ENCODE measurements at places on chromosomes 5 and 9. TPM values are rescaled to one million over a fixed set of nuclear protein-coding genes. Genes with fewer than 3 reads are reported as not detected.

EQTN gene
- not detected for total RNA-seq

- no peaks in the 10 kb centered on the region for H3K36me3 ChIP-seq
- no peak for DNase-seq
- H3K4me1 ChIP-seq: no peaks in the 10 kb centered on the region
- no peak overlapping the region for H3K4me3 ChIP-seq
- no peaks in the 10 kb centered on the region for H3K27me3 ChIP-seq
- no peak overlapping the region for H3K27ac ChIP-seq
Observed at GRCh38 chr5:158884827-158885518, 214.7 kb downstream of the EBF1 start.

CKMT2 gene
- not detected for total RNA-seq

DNA sequence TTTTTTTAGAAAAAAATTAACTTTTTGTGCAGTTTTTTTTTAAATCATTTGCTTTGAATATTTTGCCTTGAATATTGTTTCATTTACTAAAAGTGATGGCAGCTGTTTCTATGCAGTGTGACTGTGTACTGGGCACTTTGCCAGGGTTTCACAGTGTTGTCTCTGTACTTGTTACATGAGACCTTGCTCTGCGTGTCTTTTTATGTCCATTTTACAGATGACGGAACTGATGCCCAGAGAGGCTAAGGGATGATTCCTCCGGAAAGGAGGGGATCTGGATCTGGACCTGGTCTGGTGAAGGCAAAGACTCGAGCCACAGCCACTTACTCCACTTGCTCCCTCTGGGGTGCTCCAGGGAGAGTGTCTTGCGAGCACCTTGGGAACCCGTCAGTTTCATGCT lies 124.8 kb upstream of the PTCH1 start:
- H3K36me3 ChIP-seq: no peaks in the 10 kb centered on the region
- H3K4me3 ChIP-seq: no peak overlapping the region
- no peak overlapping the region for H3K27ac ChIP-seq
- no peaks in the 10 kb centered on the region for H3K4me1 ChIP-seq

DNA sequence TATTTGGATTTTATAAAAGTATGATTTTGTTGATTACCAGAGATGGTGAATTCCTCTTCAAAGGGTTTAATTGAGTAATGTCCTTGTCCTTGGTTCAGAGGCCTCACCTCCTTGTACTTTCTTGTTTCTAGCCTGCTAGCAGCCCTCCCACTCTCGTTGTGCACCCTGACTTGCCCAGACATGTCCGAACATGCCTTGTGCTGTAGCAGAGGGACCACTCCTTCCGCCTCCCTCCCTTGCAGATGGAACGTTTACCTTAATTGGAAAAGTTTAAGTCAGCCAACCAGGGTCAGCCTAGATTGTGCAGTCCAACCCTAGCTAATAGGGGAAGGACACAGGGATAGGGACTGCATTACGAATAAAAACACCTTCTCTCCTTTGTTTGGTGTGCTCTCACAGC lies 406.9 kb upstream of the NMUR2 start:
- no peaks in the 10 kb centered on the region for H3K4me1 ChIP-seq
- no peak overlapping the region for H3K27ac ChIP-seq
- no peak for DNase-seq
- H3K4me3 ChIP-seq: no peak overlapping the region
- no peaks in the 10 kb centered on the region for H3K27me3 ChIP-seq
- no peaks in the 10 kb centered on the region for H3K36me3 ChIP-seq

MLANA gene
- total RNA-seq: not detected

DNA sequence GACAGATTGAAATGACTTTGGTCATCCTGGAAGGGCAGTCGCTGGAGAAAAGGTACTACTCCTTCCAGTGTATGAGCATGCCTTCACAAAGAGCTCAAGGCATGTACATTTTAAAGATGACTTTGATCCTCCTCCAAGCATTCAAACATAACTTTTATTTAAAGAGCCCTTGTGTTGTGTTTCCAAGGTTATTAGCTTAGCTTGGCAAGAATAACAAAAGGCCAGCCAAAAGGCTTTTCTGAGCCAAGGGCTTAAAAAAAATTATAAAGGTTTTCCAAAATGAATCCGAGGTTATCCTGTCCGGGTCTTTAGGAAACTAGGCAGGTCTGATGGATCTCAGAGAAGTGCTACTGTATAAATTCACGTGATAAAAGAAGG lies 71.0 kb upstream of the PLPP6 start:
- peaks cover 11% of the 10 kb centered on the region for H3K4me1 ChIP-seq
- H3K36me3 ChIP-seq: no peaks in the 10 kb centered on the region
- peaks cover 3% of the 10 kb centered on the region for H3K27me3 ChIP-seq

DNA sequence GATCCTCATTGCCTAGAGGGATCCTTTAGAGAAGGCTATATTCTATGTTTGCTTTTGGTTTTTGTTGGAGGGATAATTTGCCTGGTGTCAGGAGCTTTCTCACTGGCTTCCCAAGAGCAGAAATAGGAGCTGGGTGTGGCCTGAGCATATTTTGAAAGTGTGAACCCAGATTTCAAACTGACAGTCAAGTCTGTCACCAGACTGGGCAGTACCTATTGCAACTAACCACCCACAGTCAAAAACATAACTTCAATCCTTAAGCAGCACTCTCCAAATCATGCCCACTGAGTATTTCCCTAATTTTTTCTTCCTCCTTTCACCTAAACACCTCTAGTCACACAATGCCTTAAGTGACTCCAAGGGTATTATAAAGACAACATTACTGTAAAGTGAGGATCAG lies 278.4 kb downstream of the EBF1 start:
- H3K36me3 ChIP-seq: peaks cover 5% of the 10 kb centered on the region
- no peaks in the 10 kb centered on the region for H3K27me3 ChIP-seq
- H3K4me1 ChIP-seq: peaks cover 32% of the 10 kb centered on the region
- H3K27ac ChIP-seq: no peak overlapping the region

PCBD2 gene
- total RNA-seq: 11.3 TPM

- H3K4me3 ChIP-seq: no peak overlapping the region
- no peaks in the 10 kb centered on the region for H3K4me1 ChIP-seq
- no peak overlapping the region for H3K27ac ChIP-seq
- peaks cover 5% of the 10 kb centered on the region for H3K27me3 ChIP-seq
Observed at GRCh38 chr9:75866273-75866871, 24.1 kb upstream of the PCSK5 start.

DNA sequence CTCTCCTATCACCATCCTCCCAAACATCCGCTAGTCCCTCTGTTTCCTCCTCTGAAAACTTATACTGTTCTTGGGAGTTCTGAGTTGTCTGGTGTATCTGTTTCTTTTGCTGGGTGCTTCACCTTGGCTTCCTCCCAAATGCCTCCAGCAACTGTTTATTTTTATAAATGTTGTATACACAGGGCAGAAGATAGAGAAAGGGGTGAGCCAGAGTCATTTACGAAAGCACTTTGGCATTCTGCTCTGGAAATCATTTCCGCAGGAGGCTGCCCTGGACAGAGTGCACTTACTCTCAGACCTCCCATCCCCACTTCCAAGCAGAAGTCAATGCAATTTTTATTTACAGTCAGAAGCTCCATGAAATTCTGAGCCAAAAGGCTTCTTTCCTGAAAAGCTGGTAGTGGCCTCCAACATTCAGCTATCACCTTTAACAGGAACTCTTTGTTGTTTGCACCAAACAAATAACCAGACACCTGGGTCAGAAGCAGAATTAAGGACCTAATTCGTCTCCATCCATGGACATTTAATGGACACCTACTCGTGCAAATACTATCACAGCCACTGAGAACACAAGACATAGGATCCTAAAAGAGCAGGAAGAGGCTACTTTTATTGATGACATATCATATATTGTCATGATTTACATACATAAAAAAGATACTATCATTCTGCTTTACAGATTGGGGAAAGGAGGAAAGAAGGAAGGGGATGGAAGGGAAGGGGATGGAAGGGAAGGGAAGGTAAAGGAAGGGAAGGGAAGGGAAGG lies 229.5 kb upstream of the PAPPA start:
- no peaks in the 10 kb centered on the region for H3K36me3 ChIP-seq
- DNase-seq: no peak
- no peaks in the 10 kb centered on the region for H3K27me3 ChIP-seq
- no peak overlapping the region for H3K27ac ChIP-seq
- H3K4me3 ChIP-seq: no peak overlapping the region
- H3K4me1 ChIP-seq: no peaks in the 10 kb centered on the region

DNA sequence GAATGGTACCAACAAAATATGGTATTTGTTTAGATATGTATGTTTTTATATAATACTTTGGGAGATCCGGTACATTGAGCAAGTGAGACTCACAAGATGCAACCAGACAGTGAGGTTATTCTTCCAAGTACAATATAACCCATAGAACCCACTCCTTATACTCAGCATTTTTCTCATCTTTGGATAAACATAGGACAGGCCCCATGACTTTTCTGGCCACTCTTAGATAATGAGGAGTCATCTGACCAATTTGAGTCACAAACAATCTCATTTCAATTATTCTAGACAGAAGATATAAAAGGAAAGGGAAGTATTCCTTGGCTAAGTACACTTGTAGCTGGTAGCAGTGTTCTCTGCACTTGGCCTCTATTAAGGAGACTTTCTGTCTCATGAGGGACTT lies 150.2 kb downstream of the SGCD start:
- no peak overlapping the region for H3K4me3 ChIP-seq
- no peaks in the 10 kb centered on the region for H3K36me3 ChIP-seq
- H3K4me1 ChIP-seq: no peaks in the 10 kb centered on the region
- peaks cover 8% of the 10 kb centered on the region for H3K27me3 ChIP-seq
- H3K27ac ChIP-seq: no peak overlapping the region
- no peak for DNase-seq

SLC6A3 gene
- not detected for total RNA-seq

PCDHGB3 gene
- 0.16 TPM for total RNA-seq

- H3K4me1 ChIP-seq: peaks cover 9% of the 10 kb centered on the region
- no peak overlapping the region for H3K4me3 ChIP-seq
- no peaks in the 10 kb centered on the region for H3K36me3 ChIP-seq
- H3K27ac ChIP-seq: no peak overlapping the region
Observed at GRCh38 chr5:149452665-149453617, 73.8 kb upstream of the IL17B start.

SPATA31C1 gene
- total RNA-seq: not detected

GRCh38 chr5:132383261-132383660 lies 13.8 kb downstream of the SLC22A5 start:
- H3K4me3 ChIP-seq: no peak overlapping the region
- H3K36me3 ChIP-seq: no peaks in the 10 kb centered on the region
- H3K27ac ChIP-seq: no peak overlapping the region
- peaks cover 31% of the 10 kb centered on the region for H3K4me1 ChIP-seq
- no peak for DNase-seq

- H3K27me3 ChIP-seq: peaks cover 20% of the 10 kb centered on the region
- peaks cover 42% of the 10 kb centered on the region for H3K4me1 ChIP-seq
- DNase-seq: peak; percentile 93
- peak overlapping the region; percentile 87 for H3K4me3 ChIP-seq
- H3K36me3 ChIP-seq: peaks cover 9% of the 10 kb centered on the region
- peak overlapping the region; percentile 96 for H3K27ac ChIP-seq
Observed at GRCh38 chr5:138464008-138464387, 1.3 kb upstream of the EGR1 start.

NACC2 gene
- total RNA-seq: 5.6 TPM

FST gene
- not detected for total RNA-seq

RUSC2 gene
- 2.3 TPM for total RNA-seq

GRCh38 chr5:139761501-139761900 lies 34.1 kb upstream of the PSD2 start:
- peaks cover 21% of the 10 kb centered on the region for H3K4me1 ChIP-seq
- no peak for DNase-seq
- peaks cover 41% of the 10 kb centered on the region for H3K27me3 ChIP-seq
- no peaks in the 10 kb centered on the region for H3K36me3 ChIP-seq
- H3K27ac ChIP-seq: no peak overlapping the region
- H3K4me3 ChIP-seq: no peak overlapping the region

DNA sequence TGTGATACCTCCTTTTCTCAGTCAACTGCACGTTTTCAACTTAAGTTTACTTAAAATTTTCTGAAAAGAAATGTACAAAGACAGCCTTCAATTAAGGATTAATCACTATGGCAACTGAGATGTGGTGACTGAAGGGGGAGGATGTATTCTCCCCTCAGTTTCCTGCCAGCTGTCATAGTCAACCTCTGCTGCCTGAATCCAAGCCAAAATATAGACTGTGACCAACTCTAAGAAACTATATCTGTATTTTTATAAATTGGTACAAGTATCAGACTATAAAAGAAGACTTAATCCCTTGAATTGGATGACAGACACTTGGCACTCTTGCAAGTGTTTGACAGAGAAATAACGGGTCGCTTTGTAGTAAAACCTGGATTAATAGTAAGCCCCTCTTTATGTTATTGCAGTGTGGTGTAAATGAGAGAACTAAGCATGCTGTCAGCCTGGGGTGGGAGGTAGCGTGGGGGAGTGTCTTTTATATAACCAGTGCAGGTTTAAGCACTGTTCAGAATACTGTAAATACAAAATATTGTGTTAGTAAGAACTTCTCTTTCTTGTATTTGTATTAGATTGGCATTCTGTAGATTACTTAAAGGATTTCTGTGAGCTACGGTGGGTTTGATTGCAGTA lies 106.4 kb downstream of the ERCC6L2 start:
- H3K27me3 ChIP-seq: no peaks in the 10 kb centered on the region
- peaks cover 21% of the 10 kb centered on the region for H3K4me1 ChIP-seq
- H3K4me3 ChIP-seq: peak overlapping the region; percentile 0
- peaks cover 46% of the 10 kb centered on the region for H3K36me3 ChIP-seq
- peak overlapping the region; percentile 64 for H3K27ac ChIP-seq

AKNA gene
- 413 TPM for total RNA-seq

- peaks cover 9% of the 10 kb centered on the region for H3K27me3 ChIP-seq
- no peak for DNase-seq
- no peaks in the 10 kb centered on the region for H3K36me3 ChIP-seq
- H3K27ac ChIP-seq: no peak overlapping the region
- H3K4me1 ChIP-seq: no peaks in the 10 kb centered on the region
- H3K4me3 ChIP-seq: no peak overlapping the region
Observed at GRCh38 chr5:91033370-91033769, 349.7 kb downstream of the ARRDC3 start.

GPX3 gene
- total RNA-seq: not detected

DNA sequence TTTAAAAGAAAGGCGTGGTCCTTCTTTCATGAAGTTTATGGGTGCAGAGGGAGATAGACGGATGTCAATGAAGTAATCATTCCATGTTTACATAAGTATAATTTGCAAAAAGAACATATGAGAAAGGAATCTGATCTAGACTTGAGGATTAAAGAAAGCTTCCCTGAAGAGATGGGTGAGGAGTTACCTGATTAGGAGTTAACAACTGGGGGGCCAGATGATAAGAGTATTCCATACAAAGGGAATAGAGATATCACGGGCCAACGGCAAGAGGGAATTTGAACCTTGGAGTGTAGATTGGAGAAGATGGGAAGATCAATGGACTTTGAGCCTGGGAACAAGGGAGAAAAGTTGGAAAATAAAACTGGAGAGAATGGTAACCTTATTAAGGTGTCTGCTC lies 1959.9 kb upstream of the WWC1 start:
- DNase-seq: no peak
- no peaks in the 10 kb centered on the region for H3K36me3 ChIP-seq
- H3K4me3 ChIP-seq: no peak overlapping the region
- H3K27ac ChIP-seq: no peak overlapping the region

CCDC152 gene
- 6.5 TPM for total RNA-seq

CDO1 gene
- total RNA-seq: not detected

All from activated CD8-positive, alpha-beta T cell treated with anti-CD3 and anti-CD28 coated beads, Interleukin-2, amount 10 ng/mL, durations not matched to agents 7 days and 5 days (primary cell).